GM23248 (cell line): ENCODE measurements at places on chromosomes 5 and 9.
A peak's percentile ranks its signal among the peaks of the same experiment; 100 is the strongest.

DNA sequence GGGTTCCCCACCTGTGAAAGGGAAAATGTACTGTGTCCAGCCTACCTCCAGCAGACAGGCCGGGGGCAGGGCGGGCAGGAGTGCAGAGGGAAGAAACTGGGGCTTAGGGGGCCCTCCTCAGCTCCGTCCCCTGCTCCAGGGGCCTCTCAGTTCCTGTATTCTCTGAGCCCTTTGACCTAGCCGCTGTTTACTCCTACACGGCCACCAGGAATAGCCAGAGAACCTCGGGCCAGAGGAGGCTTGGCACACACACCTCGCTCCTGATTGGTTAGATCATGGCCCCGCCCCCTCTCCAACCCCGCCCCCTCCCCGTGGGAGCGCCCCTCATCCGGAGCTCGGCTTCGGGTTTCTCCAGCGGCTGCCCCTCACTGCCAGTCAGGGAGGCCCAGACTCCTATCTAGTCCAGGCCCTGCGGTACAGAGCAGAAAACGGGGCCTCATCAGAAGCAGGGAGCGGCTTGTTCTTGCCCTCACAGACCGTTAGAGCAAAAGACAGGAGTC lies 2.2 kb downstream of the ST6GALNAC6 start:
- peak; percentile 86 for DNase-seq

DNA sequence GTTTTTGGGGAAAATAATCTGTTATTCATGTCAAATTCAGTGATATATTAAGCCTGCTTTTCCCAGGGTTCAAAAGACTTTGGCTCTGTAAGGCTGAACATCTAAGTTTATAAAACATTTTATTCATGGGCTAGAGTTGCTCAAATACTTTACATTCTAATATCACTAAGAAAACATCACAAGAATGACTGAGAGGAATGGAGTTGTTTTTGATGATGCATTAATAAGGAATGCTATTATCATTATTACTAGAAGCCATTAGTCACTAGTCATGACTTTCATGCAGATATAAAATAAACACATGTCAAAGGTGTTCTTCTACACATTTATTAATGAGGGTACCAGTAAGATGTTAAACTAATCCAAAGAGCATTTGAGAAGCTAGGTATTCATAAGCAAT lies 185.5 kb upstream of the KCNN2 start:
- DNase-seq, result no peak

DNA sequence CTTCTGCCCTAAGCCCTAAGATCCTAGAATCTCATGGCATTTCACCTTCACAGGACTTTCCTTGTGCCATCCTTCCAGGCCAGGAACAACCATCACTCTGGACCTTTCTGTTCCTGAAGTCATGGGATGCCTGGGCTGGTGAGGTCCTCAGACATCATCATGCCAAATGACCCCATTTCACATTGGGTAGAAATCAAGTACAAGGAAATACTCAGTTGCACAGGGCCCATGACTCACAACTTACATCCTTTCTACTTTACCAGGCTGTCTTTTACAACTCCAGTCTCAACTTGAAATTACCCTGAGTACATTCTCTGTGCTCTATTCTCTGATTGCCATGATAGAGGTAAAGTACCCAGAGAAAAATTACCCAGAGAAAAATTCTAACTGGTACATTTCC lies 167.1 kb downstream of the PIK3R1 start:
- DNase-seq, result peak; percentile 38

DNA sequence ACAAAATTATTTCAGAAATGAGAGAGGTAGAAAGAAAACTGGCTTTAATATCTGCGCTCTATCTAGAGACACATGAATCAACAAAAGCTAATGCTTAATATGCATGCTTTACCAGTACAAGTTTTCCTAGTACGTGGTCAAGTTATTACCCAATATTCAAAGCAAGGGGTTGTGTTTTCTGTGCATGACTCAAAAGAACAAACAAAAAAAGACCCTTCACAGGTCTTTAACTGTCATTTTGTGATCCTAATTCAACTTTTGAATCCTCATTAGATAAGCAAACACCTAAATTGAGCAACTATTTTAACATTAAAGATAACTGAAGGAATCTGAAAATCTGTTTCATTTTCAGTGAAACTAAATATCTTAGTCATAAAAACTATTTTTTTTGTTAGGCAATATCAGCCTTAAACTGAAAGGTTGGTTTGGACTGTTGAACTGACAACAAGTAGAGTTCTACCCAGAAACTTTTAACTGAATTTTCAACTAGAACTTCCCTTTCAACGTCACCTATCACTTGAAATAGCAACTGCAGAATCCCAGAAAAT lies 12.5 kb downstream of the ST8SIA4 start:
- DNase-seq, result peak; percentile 0

DNA sequence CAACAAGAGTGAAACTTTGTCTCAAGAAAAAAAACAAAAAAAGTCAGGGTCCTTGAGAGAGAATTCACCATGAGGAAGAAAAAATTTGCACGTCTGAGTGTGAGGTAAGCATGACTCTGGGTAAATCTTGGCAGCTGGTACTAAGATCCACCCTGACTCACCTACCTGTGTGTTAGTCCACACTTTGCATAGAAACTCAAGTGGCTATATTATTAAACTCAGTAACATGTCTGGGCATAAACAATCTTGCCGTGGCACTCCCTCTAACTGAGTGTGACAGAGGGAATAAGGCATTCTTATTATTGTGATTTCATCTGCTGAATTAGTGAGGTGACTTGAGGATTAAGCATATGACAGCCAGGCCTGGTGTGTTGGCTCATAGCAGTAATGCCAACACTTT lies 259.4 kb upstream of the VLDLR start:
- DNase-seq, result no peak

DNA sequence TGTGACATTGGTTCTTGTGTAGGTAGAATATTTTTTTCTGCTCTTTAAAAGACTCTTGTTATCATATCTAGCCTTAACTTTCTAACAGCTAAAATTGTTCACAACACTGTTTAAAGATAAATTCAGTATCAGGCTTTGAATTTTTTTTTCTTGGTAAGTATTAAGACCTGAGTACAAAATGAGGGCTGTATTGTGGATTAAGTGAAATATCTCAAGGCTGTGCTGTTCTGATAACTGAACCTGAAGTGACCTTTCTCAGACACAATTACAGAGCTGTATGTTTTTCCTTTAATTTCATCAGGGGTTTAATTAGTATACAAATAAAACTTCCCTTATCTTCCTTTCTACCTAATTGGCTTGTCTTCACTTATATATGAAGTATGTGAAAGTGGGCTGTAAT lies 290.5 kb downstream of the CCDC171 start:
- DNase-seq, result no peak

GRCh38 chr5:87243161-87243844 lies 24.4 kb upstream of the RASA1 start:
- DNase-seq, result peak; percentile 91

- DNase-seq, result no peak
Measured at GRCh38 chr5:180744253-180744652, 4.4 kb upstream of the OR2Y1 start.

- no peak for DNase-seq
Measured at GRCh38 chr5:157248821-157249470, 17.0 kb upstream of the CYFIP2 start.

GRCh38 chr9:1659363-1659690 lies 355.8 kb upstream of the SMARCA2 start:
- no peak for DNase-seq

- DNase-seq, result peak; percentile 38
Measured at GRCh38 chr9:16289639-16290038, 580.8 kb downstream of the BNC2 start.

- no peak for DNase-seq
Measured at GRCh38 chr9:977838-978830, 1.7 kb downstream of the DMRT3 start.

DNA sequence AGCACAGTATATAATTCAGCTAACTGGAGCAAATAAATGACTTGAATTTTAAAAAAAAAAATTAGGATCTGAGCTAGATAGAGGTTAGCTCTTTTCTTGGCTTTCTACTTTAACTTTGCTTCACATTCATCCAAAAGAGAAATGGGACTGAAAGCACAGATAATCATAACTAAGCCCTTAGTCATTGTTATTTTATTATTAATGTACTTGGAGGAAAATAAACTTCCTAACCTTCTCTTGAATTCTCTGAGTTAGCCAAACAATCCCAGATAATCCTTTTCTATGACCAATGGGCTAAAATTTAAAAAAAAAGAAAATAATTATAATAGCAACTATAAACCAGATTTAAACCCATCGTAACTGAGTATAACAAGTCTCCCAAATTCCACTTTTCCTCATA lies 57.6 kb upstream of the RASA1 start:
- peak; percentile 22 for DNase-seq

GRCh38 chr5:23223846-23224245 lies 283.6 kb upstream of the PRDM9 start:
- peak; percentile 16 for DNase-seq
